Activated naive CD4-positive, alpha-beta T cell treated with anti-CD3 and anti-CD28 coated beads for 36 hours (primary cell): ENCODE measurements at places on chromosomes 3 and 15.

GRCh38 chr15:47708161-47708980 is 8.9 kb upstream of the SEMA6D start:
- no peak for DNase-seq

- DNase-seq: no peak
These were observed 72.7 kb downstream of the NUP210 start for GRCh38 chr3:13347390-13347950.

GRCh38 chr15:62549345-62549970 is 384.4 kb upstream of the C2CD4B start:
- DNase-seq: peak; percentile 24

DNA sequence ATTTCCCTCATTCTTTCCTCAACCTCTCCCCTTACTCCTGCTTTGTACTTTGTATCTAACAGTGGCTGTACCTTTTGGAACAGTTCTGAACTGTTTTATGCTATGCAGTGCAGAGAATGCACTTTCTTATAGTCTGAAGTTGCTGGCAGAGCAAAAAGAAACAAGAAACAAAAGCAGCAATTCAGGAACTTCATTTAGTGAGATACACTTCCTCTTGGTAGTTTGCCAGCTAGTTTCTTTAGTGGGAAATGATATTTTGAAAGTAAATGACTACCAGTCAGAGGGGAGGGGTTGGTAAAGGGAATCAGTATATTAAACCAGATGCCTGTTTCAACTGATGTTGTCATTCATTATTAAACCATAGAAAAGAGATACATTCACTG is 55.0 kb upstream of the CHD2 start:
- no peak for DNase-seq

GRCh38 chr3:57731311-57731710 is 24.8 kb upstream of the SLMAP start:
- no peak for DNase-seq

DNA sequence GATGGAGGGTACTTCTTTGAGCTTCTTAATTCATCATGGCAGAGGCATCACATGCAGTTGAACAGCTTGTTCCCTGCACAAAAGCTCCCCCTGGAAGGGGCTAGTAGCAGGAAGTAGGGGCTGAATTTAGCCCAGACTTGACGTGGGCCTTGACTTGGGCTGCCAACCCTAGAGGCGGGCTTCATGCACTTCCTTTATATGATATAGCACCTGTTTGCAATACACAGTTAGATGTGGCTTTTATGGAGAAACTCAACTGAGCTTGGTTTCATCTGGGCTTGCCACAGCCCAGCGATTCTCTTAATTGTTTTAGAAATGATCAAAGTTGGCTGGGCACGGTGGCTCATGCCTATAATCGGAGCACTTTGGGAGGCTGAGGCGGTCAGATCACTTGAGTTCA is 33.7 kb upstream of the ADGRG7 start:
- DNase-seq: no peak

DNA sequence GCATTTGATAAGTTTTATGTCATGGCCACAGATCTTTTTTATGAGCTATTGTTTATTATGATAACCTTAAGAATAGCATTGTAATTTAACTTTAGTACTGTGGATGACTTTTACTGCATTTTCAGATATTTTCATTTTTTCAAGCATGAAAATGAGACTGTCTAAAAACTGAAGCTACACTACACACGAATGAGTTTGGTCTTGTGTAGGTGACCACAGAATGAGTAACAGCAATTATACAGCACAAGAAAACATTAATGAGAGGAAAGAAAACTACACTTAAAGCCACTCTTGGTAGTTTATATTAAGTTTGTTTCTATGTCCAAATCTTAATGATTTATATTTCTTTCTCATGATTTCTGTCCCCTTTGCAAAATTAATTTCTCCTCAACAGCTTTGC is 809.2 kb downstream of the NAALADL2 start:
- no peak for DNase-seq

DNA sequence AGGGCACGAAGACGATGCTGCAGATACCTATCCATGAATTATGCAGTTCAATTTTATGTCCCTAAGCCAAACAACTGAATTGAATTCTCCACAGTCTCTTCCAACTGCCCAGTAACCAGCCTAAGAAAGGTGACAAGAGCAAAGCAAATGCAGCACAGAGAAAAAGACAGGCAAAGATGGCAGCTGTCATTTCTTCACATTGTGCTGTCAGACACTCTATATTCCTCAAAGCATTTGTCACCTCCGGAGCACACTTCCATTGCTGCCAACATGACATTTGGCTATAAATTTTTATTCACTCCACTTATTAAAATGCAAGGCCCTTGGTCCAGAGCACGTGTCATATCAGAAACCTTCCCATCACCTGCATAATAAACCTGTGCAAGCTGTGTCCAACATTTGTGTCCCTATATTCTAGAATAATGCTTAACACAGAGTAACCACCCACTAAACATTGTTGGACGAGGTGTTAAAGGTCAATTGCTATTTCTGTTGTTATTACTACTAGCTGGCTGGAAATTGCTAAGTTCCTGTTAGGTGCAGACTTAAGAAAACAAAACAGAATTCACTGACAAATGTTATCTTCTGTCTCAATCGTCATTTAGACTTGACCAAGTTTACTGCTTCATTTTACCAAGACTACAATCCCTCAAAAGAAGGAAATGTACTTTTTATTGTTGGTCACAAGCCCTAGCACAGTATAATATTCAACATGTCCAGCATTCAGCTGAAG is 89.7 kb downstream of the MAGI1 start:
- DNase-seq: no peak

- DNase-seq: no peak
These were observed 478 bp downstream of the GPR15 start for GRCh38 chr3:98532275-98532637.

DNA sequence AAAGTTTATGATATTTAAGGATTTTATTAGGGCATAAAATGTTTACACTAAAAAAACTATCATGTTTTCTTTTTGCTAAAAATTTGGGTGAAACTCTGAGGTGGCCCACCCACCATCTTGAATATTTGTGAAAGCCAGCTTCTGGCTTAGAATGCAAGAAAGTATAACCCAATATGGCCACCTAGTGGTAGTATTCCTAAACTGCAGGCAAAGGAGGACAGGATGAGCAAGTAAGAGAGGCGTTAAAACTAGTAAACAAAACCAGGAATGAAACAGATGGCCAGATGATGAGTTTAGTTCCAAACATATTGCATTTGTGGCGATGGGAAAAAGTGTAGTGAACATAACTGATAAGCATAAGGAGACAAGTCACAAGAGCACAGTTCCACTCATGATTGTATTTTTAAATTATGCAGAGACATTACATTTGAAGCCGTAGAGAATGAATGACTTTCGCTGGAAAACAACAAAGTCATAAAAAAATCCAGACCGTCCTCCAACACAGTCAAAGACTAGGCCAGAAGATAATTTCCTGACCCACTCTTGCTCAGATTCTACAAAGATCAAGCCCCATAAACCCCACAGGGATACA is 103.3 kb upstream of the PRTG start:
- DNase-seq: peak; percentile 61

DNA sequence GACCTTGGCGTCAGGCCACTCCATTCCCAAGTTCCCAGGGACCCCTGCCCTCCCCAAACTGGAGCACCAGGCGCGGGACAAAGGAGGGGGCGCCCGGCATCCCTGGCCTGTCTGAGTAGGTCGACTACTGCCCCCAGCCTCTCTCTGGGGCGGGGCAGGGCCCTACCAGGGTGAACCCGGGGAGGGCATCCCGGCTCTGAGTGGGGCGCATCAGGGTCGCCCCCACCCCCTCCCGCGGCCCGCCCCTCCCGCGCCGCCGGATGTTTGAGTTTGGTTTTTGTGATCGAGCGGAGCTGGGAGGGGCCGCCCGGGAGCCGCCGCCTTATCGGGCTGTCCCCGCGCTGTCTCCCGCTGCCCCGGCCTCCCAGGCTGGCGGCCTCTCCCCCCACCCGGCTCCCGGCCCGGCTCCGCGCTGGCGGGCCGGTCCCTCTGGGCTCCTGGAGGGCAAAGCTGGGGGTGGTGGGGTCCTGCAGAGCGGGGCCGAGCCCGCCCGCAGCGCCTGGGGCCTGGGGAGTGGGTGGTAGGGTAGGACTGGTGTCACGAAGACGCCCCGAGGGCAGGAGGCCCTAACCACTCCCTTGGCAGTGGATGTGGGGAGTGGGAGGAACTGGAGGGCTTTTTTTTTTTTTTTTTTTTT is 47.2 kb upstream of the SMAD6 start:
- peak; percentile 56 for DNase-seq

- no peak for DNase-seq
These were observed 71.9 kb upstream of the C15orf39 start for GRCh38 chr15:75129788-75130187.

DNA sequence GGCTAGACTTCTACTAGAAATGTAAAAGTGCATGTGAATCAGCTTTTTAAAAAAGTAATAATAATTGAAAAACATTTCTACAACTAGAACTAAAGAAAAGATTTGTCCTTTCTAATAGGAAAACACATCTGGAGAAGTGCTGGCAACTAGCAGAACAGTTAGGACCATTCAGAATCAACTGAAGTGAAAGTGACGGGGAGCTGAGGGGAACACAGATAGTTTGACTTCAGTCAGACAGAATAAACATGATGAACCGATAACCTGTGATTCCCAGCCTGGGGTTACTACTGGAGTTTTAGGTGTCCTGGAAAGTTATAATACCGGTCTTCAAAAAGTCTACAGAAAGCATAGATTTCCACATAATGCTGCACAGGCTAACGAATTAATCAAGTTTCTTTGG is 28.1 kb downstream of the OPA1 start:
- no peak for DNase-seq

- no peak for DNase-seq
These were observed 16.5 kb upstream of the FAM174B start for GRCh38 chr15:92672102-92672501.

DNA sequence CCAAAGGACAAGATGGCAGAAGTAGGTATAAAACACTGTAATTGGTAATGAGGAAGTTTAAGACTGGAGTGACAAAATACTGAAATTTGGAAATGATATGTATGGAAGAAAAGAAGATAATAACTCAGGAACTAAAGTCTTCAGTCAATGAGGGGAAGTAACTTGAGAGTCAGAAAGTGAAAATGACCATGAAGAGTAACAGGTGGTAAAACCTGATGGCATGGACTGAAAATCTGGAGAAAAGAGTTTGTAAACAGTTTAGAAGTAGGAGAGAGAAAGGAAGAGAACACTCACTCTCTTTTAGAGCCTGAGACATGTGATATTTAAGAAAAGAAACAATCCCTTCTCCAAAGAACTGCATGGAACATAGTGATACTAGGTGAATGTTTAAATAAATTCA is 387.9 kb downstream of the PYDC2 start:
- no peak for DNase-seq

GRCh38 chr15:55694652-55695150 is 48.3 kb downstream of the PRTG start:
- DNase-seq: no peak

GRCh38 chr3:122004991-122005565 is 17.0 kb downstream of the ILDR1 start:
- DNase-seq: no peak

- no peak for DNase-seq
These were observed 24.6 kb upstream of the NFKBIZ start for GRCh38 chr3:101824702-101825101.

- no peak for DNase-seq
These were observed 150.6 kb upstream of the ROPN1 start for GRCh38 chr3:124142389-124142970.

- no peak for DNase-seq
These were observed 369.0 kb upstream of the CCDC54 start for GRCh38 chr3:107008213-107008612.

- no peak for DNase-seq
These were observed 262.1 kb downstream of the XXYLT1 start for GRCh38 chr3:195008816-195009215.

DNA sequence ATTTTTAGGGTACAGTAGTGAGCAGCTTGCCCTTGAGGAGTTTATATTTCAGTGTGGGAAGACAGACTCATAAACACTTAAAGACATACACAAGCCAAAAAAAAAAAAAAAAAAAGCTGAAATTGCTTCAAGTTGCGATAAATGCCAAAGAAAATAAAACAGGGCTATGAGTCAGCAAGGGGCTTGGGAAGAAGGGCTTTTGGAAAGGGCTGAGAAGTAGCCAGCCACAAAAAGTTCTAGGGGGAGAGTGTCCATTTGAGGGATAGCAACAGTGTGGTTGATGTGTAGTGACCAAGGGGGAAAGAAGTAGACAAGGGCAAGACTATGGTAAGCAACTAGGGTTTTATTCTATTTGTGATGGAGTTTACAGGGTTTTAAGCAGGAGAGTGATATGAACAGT is 185.5 kb downstream of the ADAMTS9 start:
- no peak for DNase-seq

DNA sequence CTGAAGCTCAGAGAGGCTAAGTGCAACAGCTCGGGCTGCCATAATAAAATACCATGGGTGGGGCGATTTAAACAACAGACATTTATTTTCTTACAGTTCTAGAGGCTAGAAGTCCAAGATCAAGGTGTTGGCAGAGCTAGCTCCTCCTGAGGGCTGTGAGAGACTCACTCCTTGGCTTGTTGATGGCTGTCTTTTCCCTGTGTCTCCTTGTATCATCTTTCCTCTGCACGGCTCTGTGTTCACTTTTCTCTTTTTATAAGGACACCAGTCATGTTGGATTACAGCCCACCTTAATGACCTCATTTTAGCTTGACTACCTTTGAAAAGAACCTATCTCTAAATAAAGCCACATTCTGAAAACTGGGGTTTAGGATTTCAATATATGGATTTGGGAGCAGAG is 129.7 kb downstream of the RPL22L1 start:
- DNase-seq: no peak

GRCh38 chr3:128316481-128316891 is 150.2 kb downstream of the DNAJB8 start:
- peak; percentile 71 for DNase-seq

DNA sequence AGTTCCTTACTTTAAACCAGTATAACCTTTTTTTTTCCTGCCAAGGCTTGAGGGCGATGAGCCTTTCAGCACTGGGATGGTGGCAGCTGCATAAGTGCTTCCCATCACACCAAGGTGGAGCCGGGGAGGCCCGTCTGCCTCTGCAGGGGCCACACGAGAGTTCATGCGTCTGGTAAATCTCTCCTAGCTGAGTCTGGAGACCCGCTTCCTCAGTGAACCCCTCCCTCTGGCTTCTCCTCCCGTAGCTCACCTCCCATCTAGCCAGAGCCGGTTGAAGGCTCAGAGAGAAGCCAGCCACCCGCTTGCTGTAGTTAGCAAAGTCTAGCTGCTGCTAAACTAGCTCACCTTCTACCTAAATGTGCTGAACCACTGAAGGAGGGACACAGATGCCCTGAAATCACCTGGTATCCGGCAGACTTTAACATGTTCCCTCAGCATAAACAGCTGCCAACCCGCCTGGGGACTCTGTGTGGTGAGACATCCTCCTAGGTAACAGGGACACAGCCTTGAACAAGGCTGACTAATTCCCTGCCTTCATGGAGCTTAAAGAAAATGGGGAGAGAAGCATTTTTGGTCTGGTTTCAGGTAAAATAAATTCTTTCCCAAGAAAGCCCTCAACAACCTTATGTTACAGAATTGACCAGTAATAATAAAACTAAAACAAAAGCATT is 42.9 kb downstream of the RLBP1 start:
- DNase-seq: peak; percentile 17

DNA sequence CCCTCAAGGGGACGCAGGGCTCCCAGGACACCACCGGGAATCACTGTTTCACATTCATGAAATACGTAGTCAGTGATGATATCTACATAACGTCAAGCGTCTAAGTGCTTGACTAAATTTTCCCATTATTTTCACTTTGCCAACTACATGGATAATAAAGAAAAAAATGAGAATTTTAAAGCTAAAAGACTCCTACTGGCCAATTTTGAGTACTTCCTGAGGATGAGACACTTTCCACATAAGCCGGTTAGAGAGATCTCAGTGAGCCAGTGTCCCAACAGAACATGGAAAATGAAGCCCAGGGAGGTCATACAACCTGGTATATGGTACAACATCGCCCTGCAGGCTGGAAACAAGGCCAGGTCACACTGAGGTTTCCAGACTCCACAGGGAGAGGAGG is 928.1 kb downstream of the FHIT start:
- no peak for DNase-seq
